ENCODE measurements at places on chromosomes 2 and 18. TPM values are rescaled to one million over a fixed set of nuclear protein-coding genes. Genes with fewer than 3 reads are reported as not detected.

SERPINB2 gene
- total RNA-seq: 3.9 TPM

SPATA3 gene
- not detected for total RNA-seq

RIT2 gene
- not detected for total RNA-seq

TDRD15 gene
- not detected for total RNA-seq

SRBD1 gene
- 11.6 TPM for total RNA-seq

TMEM200C gene
- 0.17 TPM for total RNA-seq

BCL2 gene
- 3.6 TPM for total RNA-seq

UGT1A10 gene
- not detected for total RNA-seq

TUBA4B gene
- not detected for total RNA-seq

HNMT gene
- 139 TPM for total RNA-seq

HOXD12 gene
- not detected for total RNA-seq

C1QL2 gene
- not detected for total RNA-seq
